Stimulated activated CD4-positive, alpha-beta T cell treated with anti-CD3 and anti-CD28 coated beads, Interleukin-4, amount 100 ng/mL, for 48 hours (primary cell): ENCODE measurements at places on chromosomes 11 and 22.

GRCh38 chr11:2701230-2701629, 1.4 kb upstream of the KCNQ1OT1 start:
- DNase-seq: no peak

- no peak for DNase-seq
These were observed 5.2 kb upstream of the PRR33 start for GRCh38 chr11:1896923-1897322.

DNA sequence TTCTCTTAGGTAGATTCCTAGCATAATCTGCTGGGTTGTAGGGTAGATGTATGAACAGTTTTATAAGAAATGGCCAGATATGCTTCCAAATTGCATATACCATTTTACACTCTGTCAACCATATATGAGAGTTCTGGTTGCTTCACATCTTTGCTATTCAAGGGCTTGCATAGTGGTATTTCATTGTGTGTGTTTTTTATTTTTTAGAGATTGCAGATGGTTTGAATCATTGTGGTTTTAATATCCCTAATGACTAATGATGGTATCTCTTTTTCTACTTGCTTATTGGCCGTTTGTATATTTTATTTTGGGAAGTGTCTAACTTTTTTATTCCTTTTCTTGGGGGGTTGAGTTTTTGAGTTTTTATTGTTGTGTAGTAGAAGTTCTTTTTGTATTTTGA, 26.9 kb downstream of the RNF214 start:
- no peak for DNase-seq

GRCh38 chr22:25448435-25449051, 115.9 kb upstream of the GRK3 start:
- DNase-seq: no peak

DNA sequence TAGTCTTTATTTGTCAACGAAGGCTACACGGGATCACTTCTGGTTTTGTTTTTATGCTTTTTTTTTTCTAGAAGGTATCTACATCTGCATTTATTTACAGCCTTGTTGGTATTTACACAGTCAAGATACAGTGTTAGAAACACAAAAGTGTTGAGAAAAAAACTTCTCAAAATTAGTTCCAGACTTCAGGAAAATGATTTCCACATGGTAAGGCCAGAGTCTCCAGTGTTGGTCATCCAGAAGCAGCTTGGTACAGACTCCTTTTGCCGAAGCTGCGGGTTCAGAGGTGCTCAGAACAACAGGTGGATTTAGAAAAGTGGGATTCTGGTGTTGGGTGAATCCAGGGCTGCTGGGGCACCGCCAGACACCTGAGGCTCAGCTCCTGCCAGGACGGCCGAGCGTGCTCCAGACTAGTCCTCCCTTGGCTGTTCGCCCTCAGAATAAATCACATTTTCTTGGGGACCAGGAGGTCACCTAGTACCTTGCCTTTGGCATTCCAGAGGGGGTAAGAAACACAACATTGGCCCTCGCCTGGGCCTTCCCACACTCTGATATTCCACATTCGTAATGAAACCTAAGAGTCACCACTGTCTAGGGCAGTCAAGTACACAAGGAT, 78.7 kb upstream of the NARS2 start:
- DNase-seq: no peak

DNA sequence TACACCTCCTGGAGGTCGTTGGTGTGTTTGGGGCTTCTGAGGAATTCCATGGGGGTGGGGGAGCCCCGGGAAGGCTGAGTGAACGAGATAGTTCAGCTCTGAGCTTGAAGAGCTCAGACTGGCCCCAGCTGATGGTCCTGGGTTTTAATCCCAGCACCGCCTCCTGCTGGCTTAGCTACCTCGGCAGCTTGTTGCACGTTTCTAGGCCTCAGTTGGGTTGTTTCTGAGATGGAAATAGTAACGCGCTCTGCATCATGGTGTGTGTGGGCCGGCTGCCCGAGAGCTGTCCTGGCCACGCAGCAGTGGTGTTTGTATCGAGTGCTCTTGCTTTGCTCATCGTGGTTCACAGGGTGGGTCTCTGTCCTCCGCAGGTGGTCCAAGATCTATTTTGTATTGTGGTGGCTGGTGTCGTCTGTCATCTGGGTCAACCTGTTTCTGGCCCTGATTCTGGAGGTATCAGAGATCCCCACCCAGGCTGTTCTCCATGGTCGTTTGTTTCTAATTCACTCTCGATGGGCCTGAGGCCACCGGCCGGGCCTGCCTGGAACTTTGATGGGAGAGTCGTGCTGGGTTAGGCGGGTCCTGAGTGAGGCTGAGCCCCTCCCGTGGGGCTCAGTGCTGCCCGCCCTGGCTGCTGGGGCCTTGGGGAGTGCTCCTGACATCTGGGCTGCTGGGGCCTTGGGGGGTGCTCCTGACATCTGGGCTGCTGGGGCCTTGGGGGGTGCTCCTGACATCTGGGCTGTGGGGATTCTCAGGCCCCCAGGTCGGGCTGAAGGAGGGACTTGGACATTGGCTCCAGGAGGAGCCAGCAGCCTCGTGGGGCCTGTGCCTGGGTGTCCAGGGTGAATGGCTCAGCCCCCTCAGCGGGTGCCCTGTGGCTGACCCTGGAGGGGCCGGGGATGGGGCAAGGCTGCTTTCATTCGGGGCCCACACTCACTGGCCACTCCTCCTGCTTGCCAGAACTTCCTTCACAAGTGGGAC, 37.7 kb downstream of the TPCN2 start:
- DNase-seq: no peak

- DNase-seq: no peak
These were observed 102.4 kb downstream of the ARHGAP42 start for GRCh38 chr11:100789500-100789899.

DNA sequence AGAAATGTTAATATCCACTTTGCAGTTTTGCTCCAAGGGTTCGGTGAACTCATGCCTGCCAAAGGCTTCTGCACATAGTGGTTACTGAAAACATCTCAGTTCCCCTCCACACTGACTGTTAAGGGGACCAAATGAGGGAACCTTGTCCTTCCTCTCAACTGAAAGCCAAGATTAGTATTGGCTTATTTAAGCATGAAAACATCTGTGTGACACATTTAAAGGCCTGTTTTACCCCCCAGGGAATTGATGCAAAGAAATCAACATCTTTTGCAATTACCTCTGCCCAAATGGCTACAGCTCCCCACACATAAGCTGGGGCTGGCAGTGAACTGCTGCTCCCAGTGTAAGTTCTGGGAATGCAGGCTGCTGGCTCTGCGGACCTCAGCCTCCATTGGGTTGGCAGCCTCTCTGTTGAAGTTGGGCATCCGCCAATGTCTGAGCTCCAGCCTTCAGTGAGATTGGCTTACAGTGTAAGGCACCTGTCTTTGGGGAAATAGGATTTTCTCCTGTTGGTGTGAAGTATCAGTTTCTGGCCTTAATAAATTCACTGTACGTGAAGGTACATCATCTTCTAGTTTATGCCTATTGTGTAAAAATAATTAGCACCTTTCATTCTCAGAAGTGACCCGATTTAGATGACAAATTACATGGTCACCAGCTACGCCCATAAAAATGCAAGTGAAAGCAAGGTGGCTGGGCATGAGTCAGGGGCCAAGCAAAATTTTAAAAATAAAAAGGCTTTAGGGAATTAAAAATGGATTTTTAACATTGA, 213.4 kb upstream of the SYN3 start:
- DNase-seq: no peak

GRCh38 chr11:90911192-90911591, 688.3 kb upstream of the CHORDC1 start:
- no peak for DNase-seq
